ENCODE measurements at places on chromosomes 12 and 14.

DNA sequence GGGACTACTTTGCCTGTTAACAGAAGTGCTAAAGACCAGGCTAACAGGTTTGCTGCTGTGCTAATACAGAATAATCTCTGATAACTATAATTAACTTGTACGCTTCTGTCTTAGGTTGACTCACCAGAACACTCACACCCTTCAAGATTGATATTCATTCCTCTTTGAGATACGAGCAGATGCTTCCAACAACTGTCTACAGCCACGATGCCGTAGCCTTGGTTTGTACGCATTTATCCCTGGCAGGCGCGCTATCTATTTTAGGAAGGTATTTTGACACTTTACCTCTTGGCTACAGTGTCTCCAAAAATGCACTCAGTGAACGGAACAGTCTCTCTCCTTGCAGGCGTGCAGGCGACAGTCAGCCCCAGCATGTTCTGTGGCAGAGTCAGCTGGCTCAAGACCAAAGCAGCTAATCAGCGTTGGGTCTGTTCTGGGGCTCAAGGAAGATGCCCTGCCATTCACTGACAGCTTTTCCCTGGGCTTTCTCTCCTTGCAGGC is 146.4 kb upstream of the PRICKLE1 start:
- no peak for DNase-seq

DNA sequence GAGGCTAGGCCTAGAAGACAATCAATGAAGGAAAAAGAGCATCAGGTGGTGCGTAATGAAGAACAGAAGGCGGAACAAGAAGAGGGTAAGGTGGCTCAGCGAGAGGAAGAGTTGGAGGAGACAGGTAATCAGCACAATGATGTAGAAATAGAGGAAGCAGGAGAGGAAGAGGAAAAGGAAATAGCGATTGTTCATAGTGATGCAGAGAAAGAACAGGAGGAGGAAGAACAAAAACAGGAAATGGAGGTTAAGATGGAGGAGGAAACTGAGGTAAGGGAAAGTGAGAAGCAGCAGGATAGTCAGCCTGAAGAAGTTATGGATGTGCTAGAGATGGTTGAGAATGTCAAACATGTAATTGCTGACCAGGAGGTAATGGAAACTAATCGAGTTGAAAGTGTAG is 5.5 kb downstream of the PNN start:
- no peak for DNase-seq

GRCh38 chr14:64746298-64747250 is 42.4 kb downstream of the PLEKHG3 start:
- no peak for DNase-seq

DNA sequence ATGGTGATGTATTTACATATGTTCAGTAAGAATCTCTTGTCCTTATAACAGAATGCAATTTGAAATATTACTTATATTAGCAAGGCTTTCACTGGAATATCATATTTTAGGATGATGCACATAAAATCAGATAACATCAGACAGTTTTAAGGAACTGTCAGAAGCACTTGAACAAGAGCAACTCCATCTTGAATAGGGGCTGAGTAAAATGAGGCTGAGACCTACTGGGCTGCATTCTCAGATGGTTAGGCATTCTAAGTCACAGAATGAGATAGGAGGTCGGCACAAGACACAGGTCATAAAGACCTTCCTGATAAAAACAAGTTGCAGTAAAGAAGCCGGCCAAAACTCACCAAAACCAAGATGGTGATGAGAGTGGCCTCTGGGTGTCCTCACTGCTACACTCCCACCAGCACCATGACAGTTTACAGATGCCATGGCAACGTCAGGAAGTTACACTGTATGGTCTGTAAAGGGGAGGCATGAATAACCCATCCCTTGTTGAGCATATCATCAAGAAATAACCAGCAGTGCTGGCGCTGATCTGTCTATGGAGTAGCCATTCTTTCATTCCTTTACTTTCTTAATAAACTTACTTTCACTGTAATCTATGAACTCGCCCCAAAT is 27.6 kb upstream of the ETV6 start:
- peak; percentile 2 for DNase-seq

DNA sequence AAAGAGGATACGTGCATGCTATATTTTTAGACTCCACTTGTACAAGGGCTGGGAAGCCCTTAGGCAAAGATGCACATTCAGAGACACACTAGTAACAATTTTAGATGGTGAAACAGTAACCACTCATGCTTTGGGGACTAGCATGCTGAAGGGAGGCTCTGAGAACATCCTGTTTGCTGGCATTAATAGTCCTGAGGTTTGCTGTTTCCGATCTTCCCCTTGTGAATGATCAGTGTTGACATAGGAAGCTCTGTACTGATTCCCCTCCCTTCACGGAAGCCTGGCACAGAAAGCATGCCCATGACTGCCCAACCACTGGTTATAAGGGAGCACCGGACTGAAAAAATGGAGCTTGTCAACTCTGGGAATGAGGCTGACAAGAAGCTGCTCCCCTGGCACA is 164.6 kb downstream of the GCH1 start:
- DNase-seq, result no peak

DNA sequence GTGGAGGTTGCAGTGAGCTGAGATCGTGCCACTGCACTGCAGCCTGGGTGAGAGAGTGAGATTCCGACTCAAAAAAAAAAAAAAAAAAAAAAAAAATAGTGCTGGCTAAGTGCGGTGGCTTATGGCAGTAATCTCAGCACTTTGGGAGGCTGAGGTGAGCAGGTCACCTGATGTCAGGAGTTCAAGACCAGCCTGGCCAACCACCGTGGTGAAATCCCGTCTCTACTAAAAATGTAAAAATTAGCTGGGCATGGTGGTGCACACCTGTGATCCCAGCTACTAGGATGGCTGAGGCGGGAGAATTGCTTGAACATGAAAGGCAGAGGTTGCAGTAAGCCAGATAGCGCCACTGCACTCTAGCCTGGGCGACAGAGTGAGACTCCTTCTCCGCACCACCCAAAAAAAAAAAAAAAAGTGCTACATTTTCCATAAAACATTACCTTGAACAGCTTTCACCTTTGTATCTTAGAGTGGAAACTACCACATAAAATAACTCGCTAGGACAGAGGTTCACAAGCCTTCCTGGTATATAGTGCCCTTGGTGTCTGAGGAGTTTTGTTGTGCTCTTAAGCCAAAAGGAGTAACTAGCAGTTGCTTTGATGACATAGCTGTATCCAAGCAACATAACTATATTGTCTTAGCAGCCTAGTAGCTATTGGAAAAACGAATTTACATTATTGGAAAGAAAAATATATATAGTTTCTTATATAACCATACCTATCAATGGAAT is 11.1 kb downstream of the PTGES3 start:
- no peak for DNase-seq

- DNase-seq, result no peak
These were observed 550 bp downstream of the TEAD4 start for GRCh38 chr12:2959505-2960389.

DNA sequence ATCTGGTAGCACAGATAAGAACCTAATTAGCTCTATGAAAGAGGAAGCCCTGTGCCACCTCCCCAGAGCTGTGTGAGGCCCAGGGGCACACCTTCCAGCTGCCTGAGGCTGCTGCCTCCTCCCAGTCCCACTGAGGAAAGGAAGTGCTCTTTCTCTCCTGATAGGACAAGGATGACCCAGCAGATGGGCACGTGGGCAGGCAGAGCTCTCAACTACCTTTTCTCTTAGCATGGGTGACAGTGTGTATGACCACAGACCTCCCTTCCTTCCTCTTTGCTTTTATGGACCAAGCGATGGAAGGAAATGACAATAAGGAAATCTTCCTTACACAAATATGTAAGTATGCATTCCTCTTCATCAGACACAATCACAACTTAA is 127.6 kb upstream of the AMIGO2 start:
- DNase-seq, result no peak

GRCh38 chr12:2192231-2192630 is 139.4 kb downstream of the CACNA1C start:
- no peak for DNase-seq
